ENCODE measurements at places on chromosomes 12 and 14.

GRCh38 chr12:98651328-98651727, 6.2 kb downstream of the APAF1 start:
- peaks cover 8% of the 10 kb centered on the region for H3K4me1 ChIP-seq
- no peak for DNase-seq
- peaks cover 4% of the 10 kb centered on the region for H3K36me3 ChIP-seq
- H3K4me3 ChIP-seq: no peak overlapping the region

- peaks cover 100% of the 10 kb centered on the region for H3K27me3 ChIP-seq
- H3K4me3 ChIP-seq: no peak overlapping the region
- H3K27ac ChIP-seq: no peak overlapping the region
These were observed 101.4 kb upstream of the FKBP4 start for GRCh38 chr12:2693244-2693860.

GRCh38 chr12:132899033-132899432, 11.6 kb upstream of the CHFR start:
- DNase-seq: no peak
- no peaks in the 10 kb centered on the region for H3K4me1 ChIP-seq
- H3K27me3 ChIP-seq: no peaks in the 10 kb centered on the region
- H3K27ac ChIP-seq: no peak overlapping the region
- no peaks in the 10 kb centered on the region for H3K36me3 ChIP-seq

DNA sequence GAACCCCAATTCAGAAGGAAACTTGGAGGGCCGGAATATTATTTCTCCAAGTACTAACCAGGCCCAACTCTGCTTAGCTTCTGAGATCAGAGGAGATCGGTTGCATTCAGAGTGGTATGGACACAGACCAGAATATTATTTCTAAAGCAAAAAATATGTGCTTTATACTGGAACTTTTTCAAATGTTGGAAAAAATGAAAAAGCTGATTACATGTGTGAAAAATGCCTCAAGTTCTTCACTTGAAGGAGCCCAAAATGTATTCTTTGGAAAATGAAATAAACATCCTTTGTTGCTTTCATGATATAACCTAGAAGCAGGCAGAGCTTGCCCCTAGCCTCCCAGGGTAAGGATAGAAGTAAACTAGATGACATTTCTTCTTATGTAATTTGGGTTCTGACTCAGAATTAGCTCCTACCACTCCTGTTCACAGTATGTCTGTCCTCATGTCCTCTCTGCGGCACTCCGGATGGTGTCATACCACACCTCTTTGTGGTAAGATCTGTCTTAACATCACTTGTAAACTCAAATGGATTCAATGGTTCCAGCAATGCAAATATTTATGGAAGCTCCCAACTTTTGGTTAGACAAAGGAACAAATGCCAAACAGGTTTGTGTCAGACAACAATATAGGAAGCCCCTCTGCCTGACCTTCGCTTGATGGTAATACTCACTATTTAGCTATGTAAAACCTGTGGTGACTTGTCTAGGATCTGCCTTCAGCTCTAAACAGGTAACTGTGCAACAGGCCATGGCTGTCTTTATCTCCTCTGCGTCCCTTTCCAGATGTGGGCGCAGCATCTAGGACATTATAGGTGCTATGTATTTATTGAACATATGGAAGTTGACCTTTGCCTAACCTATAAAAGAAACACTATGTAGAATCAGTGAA, 178.5 kb downstream of the SSPN start:
- H3K4me3 ChIP-seq: no peak overlapping the region
- no peaks in the 10 kb centered on the region for H3K27me3 ChIP-seq
- DNase-seq: no peak
- no peak overlapping the region for H3K27ac ChIP-seq
- H3K36me3 ChIP-seq: no peaks in the 10 kb centered on the region
- H3K4me1 ChIP-seq: no peaks in the 10 kb centered on the region

DNA sequence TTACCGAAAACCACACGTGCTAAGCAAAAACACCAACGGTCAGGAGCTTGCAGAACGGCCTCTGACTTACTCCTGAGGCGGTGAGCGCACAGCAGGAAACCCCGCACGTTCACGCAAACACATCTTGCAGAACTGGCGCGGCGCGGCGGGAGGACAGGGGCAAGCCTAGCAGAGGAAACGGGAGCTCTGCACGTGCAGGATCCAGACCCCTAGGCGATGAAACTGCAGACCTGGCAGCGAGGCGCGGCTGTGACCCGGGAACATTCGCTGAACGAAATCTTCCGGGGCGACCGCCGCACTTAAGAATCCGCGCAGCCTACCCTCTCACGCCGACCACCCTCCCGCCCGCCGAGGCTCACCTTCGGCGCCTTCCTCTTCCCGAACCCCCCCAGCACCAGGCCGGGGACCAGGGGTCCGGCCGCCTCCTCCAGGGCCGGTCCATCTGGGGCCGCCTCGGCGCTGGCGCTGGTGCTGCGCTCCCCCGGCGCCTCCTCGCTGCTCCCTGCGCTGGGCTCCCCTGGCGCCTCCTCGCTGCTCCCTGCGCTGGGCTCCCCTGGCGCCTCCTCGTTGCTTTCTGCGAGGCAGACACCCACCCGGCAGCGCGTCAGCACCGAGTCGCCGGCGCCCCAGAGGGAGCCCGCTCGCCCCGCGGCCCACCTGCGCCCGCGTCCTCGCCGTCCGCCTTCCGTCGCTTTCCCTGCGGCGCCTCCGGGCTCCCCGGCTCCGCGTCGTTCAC, 615 bp downstream of the DDX51 start:
- peak overlapping the region; percentile 99 for H3K27ac ChIP-seq
- no peaks in the 10 kb centered on the region for H3K27me3 ChIP-seq
- H3K4me3 ChIP-seq: peak overlapping the region; percentile 95
- no peak for DNase-seq
- H3K4me1 ChIP-seq: peaks cover 20% of the 10 kb centered on the region

DNA sequence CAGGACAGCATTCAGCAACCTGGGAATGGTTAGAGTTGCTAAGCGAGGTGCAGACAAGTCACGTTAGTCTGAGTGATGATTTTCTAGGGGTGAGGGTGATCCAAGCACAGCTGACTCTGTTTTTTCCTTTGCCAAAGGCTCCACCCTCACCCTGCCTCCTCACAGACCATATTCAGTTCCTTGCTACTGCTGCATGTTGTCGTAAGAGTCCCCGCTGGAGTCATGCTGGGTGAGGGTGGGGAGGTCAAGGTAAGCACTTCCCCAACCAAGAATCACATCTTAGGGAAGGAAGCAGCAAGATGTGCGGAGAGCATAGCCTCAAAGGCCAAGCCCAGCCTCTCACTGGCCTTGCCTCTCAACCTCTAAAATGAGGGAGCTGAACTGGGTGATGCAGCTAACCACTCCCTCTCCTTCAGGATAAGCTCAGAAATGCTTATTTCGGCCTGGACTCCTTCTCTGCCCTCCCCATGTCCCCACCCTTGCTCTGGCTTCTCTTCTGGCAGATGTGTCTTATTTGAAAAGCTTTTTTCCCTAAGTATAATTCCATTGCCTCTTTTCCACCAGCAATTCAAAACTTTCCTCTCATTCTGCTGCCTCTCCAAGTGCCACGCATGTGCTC, 66.9 kb upstream of the ACTN1 start:
- H3K27ac ChIP-seq: no peak overlapping the region
- H3K36me3 ChIP-seq: no peaks in the 10 kb centered on the region
- H3K4me3 ChIP-seq: no peak overlapping the region
- peaks cover 15% of the 10 kb centered on the region for H3K4me1 ChIP-seq
- no peak for DNase-seq

DNA sequence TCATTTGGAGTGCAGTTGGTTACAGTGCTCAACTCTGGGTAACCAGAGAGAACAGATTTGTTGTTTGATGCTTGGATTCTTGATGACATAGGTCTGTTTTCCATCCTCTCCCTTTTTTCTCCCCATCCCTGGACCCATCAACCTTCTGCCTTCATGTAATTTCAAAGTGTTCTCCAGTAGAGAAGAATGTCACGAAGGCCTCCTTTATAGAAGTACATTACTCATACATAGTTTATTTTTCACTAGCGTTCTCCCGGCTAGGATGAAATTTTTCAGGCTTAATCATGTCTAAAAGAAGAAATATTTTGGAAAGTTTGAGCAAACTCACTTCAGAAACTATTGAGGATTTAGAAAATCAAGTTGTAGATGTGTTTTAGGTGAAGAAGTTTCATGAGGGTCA, 20.9 kb upstream of the APPL2 start:
- H3K27ac ChIP-seq: no peak overlapping the region
- no peak overlapping the region for H3K4me3 ChIP-seq
- H3K36me3 ChIP-seq: no peaks in the 10 kb centered on the region

DNA sequence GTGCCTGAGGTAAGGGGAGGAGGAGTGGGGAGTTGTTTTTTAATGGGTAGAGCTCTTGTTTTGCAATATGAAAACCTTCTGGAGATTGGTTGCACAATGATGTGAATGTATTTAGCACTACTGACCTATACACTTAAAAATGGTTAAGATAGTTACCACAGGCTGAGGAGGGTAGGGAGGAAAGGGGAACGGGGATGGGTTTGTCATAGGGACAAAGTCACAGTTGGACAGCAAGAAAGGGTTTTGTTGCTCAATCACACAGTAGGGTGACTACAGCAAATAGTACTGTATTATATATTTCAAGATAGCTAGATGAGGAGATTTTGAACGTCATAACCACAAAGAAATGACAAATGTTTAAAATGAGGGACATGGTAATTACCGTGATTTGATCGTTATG, 1562.4 kb downstream of the AACS start:
- no peak for DNase-seq
- no peak overlapping the region for H3K4me3 ChIP-seq
- H3K27me3 ChIP-seq: peaks cover 8% of the 10 kb centered on the region
- no peaks in the 10 kb centered on the region for H3K4me1 ChIP-seq
- H3K27ac ChIP-seq: no peak overlapping the region

- no peak overlapping the region for H3K27ac ChIP-seq
- H3K4me3 ChIP-seq: no peak overlapping the region
- DNase-seq: no peak
- peaks cover 80% of the 10 kb centered on the region for H3K27me3 ChIP-seq
These were observed 168.2 kb downstream of the KIF26A start for GRCh38 chr14:104306450-104307040.

- H3K36me3 ChIP-seq: no peaks in the 10 kb centered on the region
- no peak for DNase-seq
- no peak overlapping the region for H3K27ac ChIP-seq
- H3K4me1 ChIP-seq: no peaks in the 10 kb centered on the region
These were observed 124.8 kb downstream of the C12orf75 start for GRCh38 chr12:105455261-105455660.

DNA sequence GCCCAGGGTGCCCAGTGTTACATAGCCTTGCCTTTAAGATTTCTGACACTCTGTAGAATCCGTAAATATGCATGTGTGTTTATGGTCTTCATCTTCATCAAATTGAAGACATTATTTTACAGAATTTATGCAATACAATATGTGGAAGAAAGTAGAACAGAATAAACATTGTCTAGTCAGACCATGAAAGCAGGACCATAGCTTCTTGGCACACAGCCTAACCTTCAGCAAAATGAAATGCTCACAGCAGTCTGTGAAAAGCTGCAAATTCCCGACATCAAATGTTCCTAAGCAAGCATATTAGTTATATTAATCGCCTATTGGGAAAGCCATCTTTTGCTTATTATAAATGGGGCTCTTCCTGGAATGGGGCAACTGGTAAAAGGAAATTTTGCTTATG, 111.3 kb upstream of the GARIN2 start:
- no peak for DNase-seq
- no peak overlapping the region for H3K4me3 ChIP-seq
- H3K27ac ChIP-seq: no peak overlapping the region
- no peaks in the 10 kb centered on the region for H3K4me1 ChIP-seq
- H3K27me3 ChIP-seq: no peaks in the 10 kb centered on the region

DNA sequence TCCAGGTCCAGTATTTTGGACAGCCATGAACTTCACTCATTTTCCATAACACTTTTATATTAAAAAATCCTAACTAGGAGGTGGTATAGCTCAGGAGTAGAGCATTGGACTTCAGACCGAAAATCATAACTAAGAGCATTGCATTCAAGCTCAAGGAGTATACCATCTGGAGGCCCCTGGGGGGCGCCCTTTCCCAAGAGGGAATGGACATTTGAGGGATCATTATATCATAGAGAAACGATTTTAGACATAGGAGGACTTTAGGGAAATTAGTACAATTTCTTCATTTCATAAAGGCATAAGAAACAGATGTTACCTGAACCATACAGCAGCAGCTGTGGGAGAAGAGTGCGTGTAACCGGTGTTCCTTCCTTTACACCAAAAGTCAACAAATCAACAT, 5.2 kb upstream of the ATG14 start:
- H3K4me3 ChIP-seq: no peak overlapping the region
- no peaks in the 10 kb centered on the region for H3K4me1 ChIP-seq
- peaks cover 4% of the 10 kb centered on the region for H3K36me3 ChIP-seq
- no peak overlapping the region for H3K27ac ChIP-seq
- no peaks in the 10 kb centered on the region for H3K27me3 ChIP-seq

All from Calu3 (cell line).